ENCODE measurements at places on chromosomes 16 and 17.

DNA sequence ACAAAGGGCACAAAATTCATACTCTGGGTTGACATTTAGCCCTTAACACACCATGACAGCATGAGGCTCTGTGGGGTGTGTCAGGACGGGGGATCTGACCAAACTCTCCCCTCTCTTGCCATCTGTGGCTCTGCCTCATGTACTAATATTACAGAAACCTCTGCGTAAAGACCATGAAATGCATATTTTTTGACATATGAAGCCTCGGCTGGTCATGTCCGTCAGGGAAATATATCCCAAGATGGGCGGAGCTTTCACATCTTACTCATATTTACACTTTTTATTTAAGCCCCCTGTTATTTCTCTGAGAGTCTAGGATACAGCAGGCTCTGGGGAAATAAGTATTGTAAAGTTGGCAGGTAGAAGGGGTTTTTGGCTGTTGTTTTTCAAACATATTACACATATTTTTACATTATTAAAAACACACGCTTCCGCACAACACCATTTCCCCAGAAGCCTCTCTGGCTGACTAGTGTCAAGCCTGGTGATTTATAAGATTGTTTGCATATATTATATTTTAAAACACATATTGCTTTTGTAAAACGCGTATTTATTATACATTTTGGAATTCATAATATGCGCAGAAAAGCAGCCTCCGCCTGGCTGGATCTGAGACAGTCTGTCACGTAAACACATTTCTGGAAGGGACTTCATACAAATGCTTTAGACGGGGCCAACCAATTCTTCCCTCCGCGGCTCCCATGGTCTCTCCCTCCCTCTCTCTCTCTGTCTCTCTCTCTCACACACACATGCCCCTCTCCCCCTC lies 237.7 kb upstream of the ZFHX3 start:
- DNase-seq = no peak

GRCh38 chr17:8393470-8394231 lies 4.0 kb downstream of the RNF222 start:
- DNase-seq = no peak

GRCh38 chr17:71247441-71248015 lies 873.3 kb upstream of the SOX9 start:
- no peak for DNase-seq

- no peak for DNase-seq
Observed at GRCh38 chr16:68238029-68238345, 2.1 kb upstream of the ESRP2 start.

DNA sequence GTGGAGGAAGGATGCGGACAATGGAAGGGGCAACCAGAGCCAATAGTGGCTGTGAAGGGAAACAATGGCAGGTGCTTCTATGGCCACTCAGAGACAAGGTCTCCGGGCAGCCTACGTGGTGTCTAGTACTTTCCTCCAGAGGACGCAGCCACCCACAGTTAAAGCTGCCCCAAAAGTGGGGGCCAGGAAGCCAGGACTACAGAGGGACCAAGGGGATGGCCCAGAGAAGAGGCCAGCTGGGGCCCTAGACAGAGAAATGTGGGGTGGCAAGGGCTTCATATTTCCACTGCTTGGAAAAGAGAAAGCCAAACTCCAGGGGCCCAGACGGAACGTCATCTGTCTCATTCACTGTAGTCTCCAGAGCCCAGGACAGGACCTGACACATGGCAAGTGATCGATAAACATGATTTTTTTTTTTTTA lies 837 bp upstream of the PER1 start:
- DNase-seq = no peak

DNA sequence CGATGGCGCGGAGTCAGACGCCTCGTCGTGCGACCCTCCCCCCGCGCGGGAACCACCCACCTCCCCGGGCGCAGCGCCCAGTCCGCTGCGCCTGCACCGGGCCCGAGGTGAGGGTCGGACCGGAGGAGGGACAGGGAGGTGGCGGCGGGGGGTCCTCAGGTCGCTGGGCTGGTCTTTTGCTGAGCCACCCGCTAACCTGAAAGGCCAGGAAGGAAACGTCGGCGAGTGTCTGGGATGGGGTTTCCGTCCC lies 4.9 kb downstream of the TBX2 start:
- no peak for DNase-seq

GRCh38 chr17:17073030-17073564 lies 30.8 kb downstream of the MPRIP start:
- no peak for DNase-seq
